Foreskin keratinocyte (primary cell): ENCODE measurements at places on chromosomes 1 and 21.
A peak's percentile ranks its signal among the peaks of the same experiment; 100 is the strongest.

- no peak for DNase-seq
Observed at GRCh38 chr21:25428537-25428936, 178.7 kb downstream of the MRPL39 start.

GRCh38 chr1:119515221-119515620 lies 8.2 kb downstream of the HSD3B1 start:
- DNase-seq, result no peak

DNA sequence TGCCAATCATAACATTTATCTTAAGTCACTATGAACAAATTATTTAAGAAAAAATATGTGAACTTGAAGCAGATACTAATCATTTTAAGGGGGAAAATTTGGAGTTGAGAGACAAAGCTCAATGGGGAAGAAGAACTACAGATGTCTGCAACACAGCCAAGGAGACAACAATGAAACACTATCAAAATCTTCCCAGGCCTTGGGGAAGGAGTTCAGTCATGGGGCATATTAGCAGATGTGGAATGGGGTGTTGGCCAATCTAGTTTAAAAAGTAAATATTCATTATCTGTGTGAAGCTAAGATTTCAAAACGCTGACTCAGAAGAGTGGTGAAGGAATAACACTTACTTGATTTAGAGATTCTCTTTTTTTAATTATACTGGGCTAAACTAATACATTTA lies 671.6 kb upstream of the ZP4 start:
- DNase-seq, result peak; percentile 43

DNA sequence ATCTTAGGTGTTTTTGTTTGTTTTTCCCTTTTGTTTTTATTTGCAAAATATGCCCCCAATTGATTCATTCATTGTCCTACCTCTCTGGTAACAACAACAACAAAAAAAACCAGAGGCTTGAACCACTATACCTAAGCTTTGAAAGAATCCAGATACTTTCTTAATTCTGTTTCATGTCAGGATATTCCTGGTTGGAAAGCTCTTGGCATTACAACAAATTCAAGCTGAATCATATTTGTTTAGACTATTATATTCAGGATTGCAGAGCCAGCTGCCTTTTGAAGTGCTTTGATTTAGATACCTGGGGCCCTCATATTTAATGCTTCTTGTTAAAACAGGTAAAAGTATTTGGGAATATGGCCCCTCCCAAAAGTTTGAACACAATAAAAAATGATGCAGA lies 22.9 kb upstream of the ZNF326 start:
- no peak for DNase-seq

- no peak for DNase-seq
Observed at GRCh38 chr1:25675729-25676476, 59.3 kb downstream of the MAN1C1 start.

GRCh38 chr1:94623560-94624148 lies 82.1 kb upstream of the F3 start:
- peak; percentile 74 for DNase-seq

GRCh38 chr1:201906336-201906735 lies 17.6 kb downstream of the SHISA4 start:
- DNase-seq, result no peak

GRCh38 chr1:25811384-25812082 lies 8.2 kb upstream of the MTFR1L start:
- DNase-seq, result no peak

GRCh38 chr21:42939582-42940413 lies 14.4 kb upstream of the ERVH48-1 start:
- peak; percentile 95 for DNase-seq

DNA sequence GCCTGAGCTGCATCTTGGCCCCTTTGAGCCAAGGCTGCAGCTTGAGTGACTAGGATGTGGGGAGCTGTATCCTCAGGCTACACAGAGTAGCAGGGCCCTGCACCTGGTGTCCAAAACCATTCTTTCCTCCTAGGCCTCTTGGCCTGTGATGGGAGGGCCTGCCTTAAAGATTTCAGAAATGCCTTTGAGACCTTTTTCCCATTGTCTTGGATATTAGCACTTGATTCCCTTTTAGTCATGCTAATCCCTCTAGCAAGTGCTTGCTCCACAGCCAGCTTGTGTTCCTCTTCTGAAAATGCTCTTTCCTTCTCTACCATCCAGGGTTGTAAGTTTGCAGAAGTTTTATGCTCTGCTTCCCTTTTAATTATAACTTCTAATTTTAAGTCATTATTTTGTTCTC lies 21.7 kb upstream of the KIRREL1 start:
- DNase-seq, result no peak

GRCh38 chr1:86357796-86358195 lies 38.3 kb downstream of the ODF2L start:
- DNase-seq, result no peak

DNA sequence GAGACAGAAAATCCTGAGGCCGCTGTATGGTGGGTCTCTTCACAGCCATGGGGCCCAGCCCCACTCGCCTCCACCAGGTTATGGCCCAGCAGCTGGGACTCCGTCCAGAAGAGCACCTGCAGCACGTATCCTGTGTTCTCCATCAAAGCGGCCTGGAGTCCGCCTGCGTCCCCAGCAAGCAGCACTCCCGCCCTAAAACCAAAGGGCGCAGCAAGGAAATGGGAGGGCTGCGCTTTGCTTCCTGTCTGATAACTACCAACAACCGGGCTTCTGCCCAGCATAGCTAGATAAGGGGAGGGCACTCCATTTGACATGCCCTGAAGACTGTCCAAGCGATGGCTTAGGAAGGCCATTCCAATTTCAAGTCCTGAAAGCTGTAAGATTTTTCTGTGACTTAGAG lies 119.9 kb downstream of the KCNJ15 start:
- no peak for DNase-seq

DNA sequence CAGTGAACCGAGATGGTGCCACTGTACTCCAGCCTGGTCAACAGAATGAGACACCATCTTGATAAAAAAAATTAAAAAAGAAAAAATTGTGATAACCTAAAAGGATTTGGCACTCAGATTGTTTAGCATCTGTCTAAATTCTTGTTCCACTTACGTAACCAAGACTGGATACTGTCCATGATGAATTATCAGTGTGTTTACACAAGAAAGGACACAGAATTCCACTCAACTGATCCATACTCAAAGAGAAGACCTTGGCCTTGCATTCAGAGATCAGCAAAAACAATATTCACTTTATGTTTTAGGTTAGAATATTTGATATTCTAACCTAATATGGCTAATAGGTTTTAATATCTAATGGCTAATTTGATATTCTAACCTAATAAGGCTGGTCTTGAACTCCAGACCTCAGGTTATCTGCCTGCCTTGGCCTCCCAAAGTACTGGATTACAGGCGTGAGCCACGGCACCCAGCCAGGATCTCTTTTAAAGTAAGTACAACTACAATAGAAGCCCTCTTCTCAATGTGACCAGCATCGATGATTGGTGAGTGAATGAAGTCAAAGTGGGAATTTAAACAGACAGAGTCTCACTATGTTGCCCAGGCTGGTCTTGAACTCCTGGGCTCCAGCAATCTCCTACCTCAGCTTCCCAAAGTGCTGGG lies 43.1 kb upstream of the COX20 start:
- no peak for DNase-seq

DNA sequence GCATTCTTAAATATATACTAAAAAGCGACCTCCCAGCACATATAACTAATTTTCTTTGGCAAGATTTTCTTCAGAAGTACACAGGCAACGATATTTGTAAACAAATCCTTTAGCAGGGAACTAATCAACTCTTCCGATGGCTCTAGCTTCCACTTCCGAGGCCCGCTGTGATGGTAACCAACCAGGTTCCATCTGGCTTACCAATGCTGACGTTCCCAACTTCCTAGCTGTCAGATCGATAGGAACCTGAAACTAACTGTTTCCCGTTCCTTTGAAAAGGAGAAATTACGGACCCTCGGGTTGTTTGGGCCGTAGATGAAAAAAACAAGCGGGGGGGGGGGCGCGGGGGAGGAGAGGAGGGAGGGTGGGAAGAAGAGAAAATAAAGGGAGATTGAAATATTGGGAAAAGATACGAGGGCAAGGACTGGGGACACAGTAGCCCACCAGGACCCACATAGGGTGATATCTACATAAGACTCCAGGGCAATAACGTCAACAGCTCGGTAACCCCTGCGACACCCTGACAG lies 513 bp downstream of the GTF2B start:
- DNase-seq, result peak; percentile 13

DNA sequence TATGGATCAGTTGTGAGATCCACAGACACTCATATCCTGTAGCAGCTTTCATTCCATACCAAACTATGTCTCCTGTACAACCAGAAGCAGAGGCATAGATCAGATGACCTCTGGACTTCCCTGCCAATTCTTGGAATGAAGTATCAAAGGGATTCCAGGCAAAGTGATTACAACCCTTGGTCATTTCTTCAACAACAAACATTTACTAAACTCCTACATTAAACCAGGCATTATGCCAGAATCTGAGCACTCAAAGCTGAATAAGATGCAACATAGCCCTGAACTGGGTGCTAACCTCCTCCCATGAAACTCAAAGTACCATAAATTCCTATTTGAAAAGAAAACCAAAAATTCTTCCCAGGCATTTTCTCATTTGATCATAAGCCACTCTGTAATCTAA lies 121.2 kb upstream of the SGIP1 start:
- DNase-seq, result no peak

DNA sequence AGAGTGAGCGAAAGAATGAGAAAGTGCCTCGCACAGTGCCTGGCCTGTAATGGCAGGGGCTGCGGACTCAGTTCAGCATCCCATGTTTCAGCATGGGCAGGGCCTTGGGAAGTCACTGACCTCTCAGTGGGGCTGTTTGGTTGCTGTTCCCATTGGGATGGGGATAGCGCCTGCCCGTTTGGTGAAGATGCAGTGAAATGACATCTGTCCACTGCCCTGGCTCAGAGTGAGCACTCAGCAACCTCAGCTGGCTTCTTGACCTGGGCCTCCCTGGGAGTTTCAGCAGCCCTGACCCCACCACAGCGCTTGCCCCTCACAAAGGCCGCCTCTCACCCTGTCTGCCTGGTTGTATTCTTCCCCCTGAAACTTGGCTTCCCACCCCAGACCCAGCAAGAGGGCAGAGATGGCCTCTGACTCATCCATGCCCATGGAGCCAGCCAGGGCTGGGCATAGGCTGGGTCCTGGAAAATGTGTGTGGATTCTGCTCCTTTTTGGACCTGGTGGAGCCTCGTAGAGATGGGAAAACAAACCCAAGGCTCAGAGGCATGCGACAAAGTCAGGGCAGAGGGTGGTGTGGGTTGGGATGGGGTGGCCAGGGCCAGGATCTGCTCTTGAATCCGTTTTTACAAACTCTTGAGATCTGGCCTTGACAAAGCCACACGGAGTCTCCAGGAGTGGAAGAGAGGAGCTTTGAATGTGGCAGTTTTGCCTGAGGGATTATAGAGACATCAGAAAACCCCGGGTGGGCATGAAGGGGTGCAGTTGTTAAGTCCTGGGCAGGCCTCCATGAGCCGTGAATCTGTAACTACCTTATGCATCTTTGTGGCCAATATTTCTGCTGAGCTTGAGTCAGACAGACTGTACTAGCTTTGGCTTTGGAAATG lies 1.2 kb downstream of the XKR8 start:
- no peak for DNase-seq

- DNase-seq, result no peak
Observed at GRCh38 chr21:27743971-27744564, 777.2 kb upstream of the ADAMTS5 start.

DNA sequence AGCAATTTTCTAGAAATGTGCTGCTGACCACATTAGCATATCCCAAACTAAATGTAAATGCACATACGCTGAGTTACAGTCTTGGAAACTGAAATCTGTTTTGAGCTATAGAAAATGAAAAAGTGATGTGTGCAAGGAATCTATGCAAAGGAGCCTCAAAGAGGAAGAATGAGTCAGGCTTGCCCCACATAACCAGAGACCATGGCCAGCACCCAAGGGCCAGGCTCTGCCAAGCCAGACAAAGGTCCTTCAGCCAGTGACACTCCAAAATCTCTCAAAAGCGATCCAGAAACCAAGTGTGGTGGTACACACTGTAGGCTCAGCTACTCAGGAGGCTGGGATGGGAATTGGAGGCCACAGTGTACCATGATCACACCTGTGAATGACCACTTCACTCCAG lies 195.2 kb downstream of the TOMM20 start:
- DNase-seq, result no peak

DNA sequence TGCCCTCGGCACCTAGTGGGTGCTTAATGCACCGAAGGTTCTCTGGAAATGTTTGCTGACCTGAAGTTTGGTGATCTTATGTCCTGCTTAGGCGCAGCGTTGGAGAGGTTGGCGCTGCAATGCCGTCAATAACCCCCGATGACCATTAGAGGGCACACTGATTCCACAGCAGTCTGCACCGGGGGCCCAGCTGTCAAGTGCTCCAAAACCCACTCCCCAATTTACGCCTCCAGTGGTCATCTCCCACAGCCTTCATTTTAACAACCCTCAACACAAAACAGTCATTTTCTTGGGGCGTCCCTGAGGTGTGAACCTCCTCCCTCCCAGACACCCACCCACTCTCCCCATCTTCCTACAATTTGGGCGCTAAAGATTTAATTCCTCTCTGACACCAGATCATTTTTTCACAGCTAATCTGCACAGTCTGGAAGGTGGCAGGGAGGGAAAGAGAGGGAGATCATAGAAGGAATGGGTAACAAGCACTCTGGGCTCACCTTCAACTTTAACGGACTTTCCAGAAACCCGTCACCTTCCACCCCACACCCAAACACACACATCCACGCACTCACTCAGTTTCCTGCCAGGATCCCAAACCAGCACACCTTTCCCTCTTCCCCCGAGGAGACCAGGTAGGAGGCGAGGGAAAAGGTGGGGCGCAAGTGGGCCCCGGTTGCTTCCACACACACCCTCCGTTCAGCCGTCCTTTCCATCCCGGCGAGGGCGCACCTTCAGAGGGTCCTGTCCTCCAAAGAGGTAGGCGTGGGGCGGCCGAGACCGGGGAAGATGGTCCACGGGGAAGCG lies 570 bp upstream of the NPR1 start:
- DNase-seq, result peak; percentile 23

DNA sequence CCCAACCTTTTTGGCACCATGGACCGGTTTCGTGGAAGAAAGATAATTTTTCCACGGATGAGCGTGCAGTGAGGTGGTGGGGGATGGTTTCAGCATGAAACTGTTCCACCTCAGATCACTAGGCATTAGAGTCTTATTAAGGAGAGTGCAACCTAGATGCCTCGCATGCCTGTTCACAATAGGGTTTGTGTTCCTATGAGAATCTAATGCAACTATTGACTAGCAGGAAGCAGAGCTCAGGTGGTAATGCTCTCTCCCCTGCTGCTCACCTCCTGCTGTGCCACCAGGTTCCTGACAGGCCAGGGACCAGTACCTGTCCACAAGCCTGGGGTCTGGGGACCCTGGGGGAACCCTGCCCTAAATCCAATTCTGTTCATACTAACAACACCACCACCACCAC lies 377.8 kb downstream of the OLFM3 start:
- no peak for DNase-seq
